ENCODE measurements at places on chromosomes 1 and 21. TPM values are rescaled to one million over a fixed set of nuclear protein-coding genes. Genes with fewer than 3 reads are reported as not detected.

DNA sequence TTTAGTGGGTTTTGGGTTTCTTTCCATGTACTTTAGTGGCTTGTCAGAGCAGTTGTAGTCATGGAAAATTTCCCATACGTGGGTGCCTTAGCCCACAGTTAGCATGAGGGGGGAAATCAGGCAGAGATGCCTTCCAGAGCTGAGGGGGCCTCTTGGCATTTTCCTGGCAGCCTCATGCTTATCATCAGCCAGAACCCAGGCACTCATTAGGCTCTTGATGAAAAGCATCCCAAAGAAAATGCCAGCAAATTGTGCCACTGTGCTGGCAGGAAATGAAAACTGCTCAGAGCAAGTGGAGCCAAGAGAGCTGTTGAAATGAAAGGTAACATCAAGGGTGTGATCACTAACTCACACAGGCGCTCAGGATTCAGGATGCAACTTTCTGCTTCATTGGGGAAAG is 128.0 kb downstream of the TNNI3K start:
- DNase-seq: no peak

- DNase-seq: no peak
These were observed 173.6 kb downstream of the PTGER3 start for GRCh38 chr1:70874063-70874462.

DNA sequence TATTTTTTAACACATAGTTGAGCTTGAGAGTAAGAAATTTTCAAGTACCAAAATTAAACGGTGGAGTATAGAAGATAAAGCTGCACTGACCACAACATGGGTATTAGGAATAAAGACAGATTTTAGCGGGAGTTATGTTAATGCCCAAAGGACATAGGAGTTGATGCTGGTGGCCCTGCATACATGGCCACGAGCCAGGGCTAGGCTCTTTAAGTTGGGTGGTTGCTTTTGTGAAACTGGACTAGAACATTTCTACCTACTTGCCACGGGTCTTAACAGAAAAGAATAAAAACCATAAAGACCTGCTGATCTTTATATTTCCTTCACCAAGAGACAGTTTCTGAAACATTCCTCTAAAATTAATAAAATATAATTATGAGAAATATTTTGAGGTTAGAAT is 14.9 kb downstream of the EDEM3 start:
- DNase-seq: no peak

Gene BMP8B
- total RNA-seq: 2.7 TPM

- DNase-seq: no peak
These were observed 13.9 kb upstream of the IL20 start for GRCh38 chr1:206851341-206852010.

Gene LYSMD1
- total RNA-seq: 6.2 TPM

Gene NPL
- 44.5 TPM for total RNA-seq

Gene MYOG
- total RNA-seq: not detected

Gene FAM151A
- total RNA-seq: not detected

Gene PITHD1
- 46.5 TPM for total RNA-seq

- no peak for DNase-seq
These were observed 44.7 kb upstream of the C8B start for GRCh38 chr1:57010511-57010910.
